ENCODE measurements at places on chromosomes 7 and 10. TPM values are rescaled to one million over a fixed set of nuclear protein-coding genes. Genes with fewer than 3 reads are reported as not detected.

DNA sequence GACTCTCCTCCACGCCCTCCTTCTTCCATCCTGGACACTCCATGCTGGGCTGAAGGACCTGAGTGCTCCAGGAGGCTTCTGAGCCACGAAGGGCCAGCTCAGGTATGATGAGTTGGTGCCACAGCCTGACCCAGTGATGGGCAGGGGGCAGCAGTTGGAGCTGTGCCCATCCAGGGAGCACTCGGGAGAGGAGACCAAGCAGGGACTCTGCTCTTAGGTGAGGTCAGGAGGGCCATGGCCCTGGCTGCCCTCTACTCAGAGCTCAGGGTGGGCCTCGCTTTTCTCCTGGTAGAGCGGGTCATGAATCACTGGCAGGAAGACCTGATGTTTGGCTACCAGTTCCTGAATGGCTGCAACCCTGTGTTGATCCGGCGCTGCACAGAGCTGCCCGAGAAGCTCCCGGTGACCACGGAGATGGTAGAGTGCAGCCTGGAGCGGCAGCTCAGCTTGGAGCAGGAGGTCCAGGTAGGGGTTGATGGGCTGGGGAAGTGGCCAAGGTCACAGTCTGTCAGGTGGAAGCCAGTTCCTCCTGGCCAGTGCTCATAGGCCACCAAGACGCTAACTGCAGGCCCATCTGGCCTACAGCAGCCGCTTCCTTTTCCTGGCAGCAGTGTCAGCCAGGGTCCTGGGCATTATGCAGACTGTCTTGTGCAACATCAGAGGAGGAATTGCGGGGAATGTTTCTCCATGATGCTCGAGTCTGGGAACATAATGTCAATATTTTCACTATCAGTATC is 50.8 kb downstream of the ALOX5 start:
- DNase-seq, result no peak

DNA sequence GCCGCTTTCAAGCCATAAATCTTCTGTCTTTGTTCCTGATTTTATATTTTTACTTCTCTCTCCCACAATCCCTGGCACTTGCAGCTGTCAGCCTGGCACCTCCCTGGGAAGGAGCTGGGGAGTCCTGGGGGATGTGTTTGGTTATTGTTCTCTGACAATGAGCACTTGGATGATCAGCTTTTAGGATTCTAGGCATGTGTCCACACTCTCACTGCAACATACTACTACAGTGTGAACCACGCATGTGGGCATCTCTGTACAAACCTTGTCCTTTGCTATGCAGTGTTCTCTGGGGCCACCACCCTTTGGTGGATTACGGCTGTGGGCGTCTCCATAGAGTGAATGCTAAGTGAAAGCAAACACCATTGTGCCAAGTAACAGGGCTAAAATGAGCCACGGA is 168.4 kb upstream of the KMT2E start:
- DNase-seq, result no peak

DNA sequence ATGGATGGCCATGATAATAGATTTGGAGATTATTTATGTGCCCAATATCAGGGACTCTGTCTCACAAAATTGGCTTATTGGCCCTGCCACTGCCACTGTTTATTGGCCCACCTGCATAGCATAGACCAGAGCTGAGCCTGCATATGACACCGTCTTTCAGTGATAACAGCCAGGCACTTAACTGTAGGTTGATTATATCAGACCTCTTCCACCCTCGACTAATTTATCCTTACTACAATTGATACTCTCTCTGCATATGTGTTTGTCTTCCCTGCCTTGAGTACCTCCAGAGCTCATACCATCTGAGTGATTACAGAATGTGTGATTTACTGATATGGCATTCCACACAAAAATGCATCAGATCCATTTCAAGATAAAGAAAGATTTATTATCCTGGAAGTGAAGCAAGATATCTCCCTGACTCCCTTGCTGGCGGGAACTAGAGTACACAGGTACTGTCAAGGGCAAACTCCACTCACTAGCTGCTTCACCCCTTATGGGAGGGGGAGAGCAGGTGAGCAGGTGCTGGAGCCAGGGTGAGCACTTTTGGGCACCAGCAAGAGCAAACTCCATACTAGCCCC is 13.1 kb upstream of the SAMD9L start:
- DNase-seq, result no peak

GRCh38 chr10:125294109-125294508 is 133.7 kb upstream of the CTBP2 start:
- DNase-seq, result no peak

DNA sequence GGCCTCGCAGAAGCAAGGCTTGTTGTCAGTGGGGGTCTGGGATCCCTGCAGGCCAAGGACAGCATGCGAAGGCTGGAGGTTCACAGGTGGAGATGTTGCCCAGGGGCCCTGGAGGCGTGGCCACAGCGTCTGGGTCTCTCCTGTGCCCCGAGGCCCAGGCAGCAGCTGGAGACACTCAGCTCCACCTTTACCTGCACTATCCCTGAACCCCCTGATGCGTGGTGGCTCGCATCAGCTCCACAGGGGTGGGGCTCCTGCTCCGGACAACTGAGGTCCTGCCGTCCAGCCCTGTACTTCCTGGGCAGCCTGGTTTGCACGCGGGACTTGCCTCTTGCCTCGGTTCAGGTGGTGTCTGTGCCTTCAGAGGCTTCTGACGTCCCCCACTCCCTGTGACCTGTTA is 54.6 kb upstream of the ZNF32 start:
- no peak for DNase-seq

GRCh38 chr7:94324380-94325121 is 70.1 kb upstream of the COL1A2 start:
- no peak for DNase-seq

DNA sequence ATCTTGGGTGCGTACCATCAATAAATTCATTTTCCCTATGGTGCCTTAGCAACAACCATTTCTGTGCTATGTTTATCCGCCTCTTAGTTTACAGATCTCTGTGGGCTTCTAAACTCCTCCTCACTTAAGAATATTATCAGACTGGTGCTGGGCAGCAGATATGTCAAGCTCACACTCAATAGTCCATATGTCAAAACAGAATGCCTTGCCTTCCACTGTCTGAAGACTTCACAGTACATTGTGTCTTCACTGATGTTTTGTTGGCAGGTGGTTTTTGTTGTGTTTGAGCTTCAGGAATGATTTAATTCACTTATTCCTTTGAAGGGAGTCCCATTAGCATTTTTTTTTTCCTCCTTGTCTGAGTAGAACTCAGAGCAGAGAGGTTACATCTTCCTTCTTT is 419.6 kb downstream of the DNAJB9 start:
- DNase-seq, result no peak

DNA sequence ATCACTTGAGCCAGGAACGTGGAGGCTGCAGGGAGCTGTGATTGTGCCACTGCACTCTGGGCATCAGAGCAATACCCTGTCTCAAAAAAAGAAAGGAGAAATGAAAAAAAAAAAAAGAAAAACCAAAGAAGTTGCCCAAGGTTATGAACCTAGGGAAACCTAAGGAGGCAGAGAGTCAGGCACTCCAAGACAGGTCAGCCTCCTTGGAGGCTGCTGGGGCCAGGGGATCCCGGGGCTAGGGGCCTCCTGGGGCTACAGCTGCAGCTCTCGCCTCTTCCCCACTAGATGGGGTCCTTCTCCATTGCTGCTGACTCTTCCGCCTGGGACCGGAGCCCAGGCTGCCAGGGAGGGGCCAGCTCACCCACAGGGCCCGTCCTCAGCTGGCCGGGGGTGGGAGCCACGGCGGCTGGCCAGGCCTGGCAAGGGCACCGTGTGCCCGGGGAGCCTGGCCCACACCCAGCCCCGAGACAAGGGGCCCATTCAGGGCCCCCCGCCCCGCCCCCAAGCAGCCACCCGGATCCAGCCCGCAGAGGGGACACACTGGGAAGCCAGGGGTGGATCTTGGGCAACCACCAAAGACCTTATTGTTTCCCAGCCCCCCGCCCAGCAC is 1.7 kb upstream of the SPACDR start:
- DNase-seq, result no peak

DNA sequence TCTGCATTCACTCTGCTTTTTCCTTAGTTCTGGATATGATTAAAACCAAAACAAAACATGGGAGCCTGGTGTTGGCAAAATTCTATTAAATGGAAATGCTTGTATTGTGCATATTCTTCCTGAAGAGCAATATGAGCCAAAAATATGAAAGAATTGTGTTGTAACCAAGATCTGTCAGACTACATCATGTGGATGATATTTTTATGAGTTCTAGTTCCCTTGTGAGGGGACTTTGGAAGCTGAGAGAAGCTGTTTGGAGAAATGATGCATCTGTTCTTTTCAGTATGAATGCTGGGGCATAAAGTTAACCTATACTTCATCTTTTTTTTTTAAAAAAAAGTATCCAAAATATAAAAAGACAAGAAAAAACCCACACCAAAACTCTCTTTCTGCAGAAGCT is 782.7 kb downstream of the ANKRD7 start:
- DNase-seq, result no peak

DNA sequence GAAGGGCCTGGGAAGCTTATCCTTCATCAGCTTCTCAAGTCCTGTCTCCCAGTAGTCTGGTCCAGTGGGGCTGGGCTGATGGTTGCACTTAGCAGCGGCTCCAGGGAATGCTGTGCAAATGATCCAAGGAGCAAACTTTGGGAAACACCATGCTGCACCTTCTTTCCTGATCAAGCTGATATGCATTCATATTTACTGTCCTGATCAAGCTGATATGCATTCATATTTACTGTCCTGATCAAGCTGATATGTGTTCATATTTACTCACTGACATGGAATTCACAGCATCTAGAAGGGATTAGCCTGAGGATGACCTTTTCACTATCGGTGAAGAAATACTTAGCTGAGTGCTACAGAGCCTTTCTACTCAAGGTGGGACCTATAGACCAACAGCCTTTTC is 330.7 kb downstream of the BMPER start:
- DNase-seq, result no peak

DNA sequence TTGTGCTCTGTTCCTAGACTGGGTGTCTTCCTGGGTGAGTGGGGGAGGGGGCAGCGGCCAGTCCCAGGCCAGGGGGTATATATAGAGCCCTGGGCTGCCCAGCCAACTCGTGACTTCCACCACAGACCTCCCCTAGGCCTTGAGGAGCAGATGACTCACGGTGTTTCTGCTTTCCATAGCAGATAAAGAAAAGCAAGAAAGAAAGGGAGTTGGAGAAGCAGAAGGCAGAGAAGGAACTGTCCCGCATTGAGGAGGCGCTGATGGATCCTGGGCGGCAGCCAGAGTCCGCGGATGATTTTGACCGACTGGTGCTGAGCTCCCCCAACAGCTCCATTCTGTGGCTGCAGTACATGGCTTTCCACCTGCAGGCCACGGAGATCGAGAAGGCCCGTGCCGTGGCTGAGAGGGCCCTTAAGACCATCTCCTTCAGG is 10.1 kb downstream of the CALHM2 start:
- no peak for DNase-seq

GRCh38 chr10:82880776-82881290 is 1005.8 kb downstream of the NRG3 start:
- DNase-seq, result no peak

GRCh38 chr7:37901890-37902524 is 14.6 kb downstream of the SFRP4 start:
- no peak for DNase-seq

DNA sequence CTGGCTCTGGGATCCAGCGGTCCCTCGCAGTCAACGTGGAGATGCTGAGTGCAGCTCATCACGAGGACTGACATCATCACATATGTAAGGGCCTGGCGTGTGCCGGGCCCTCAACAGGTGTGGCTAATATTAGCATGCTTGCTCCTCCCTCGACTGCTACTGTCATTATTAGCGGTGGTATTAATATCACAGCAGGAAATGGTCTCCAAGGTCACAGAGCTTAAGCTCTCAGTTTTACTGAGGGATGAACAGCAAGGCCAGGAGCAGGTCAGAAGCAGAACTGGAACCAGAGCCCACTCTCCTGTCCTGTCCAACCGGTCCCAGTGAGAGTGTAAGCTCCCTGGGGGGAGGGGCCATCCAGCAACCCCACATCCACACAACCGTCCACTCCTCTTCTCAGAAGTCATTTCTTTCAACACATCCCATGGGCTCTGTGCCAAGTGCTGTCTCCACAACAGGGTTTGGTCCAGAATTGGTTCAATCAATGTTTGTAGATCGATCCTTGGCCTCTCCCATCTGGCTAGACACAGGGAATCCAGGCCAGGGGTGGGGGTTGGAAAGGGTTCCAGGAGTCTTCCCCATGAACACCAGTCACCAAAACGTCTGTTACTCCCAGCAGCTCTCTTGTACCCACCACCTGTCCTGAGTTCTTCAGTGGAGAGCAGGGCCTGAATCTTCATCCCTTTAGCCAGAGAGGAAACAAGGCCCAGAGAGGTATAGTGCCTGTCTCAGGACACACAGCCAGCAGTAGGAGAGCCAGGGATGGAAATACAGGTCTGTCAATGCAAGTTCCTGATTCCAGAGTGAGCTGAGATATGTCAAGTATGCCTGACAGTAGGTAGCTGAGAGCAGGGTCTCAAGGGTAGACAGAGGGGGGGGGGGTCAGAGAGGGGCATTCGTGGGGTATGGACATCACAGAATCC is 45.3 kb upstream of the ZMIZ1 start:
- DNase-seq, result no peak

GRCh38 chr7:70884440-70884764 is 247.5 kb upstream of the GALNT17 start:
- no peak for DNase-seq

GRCh38 chr10:16987976-16988610 is 141.5 kb downstream of the CUBN start:
- no peak for DNase-seq

DNA sequence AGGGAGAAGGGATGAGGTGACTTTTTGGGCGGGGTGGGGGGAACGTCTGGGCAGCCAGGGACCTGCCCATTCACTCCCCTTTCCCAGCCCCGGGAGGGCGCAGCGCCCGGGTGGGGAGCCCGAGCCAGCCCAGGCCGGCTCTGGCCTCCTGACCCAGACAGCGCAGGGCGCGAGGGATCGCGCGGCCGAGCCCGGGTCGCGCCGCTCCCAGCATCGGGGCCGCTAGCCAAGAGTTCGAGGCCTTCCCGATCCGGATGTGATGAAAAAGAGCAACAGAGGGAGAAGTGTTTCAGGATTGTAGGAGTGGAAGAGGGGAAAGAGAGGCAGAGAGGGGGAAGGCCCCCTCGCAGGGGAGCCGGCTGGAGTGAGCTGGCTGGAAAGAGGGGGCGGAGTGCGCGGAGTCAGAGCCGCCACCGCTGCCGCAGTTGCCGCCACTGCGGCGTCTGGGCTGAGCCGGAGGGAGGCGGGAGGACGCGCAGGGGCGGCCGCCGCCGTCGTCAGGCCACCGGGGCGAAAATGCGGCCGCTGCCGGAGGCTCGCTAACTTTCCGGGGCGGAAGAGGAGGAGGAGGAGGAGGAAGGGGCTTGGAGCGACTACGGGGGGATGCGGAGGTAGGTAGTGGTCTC is at the start of gene MDFIC:
Gene MDFIC (plus strand): TSS at position 69 of the 626 bp plus-strand sequence. CDS start 940 bp downstream, outside the sequence.
- DNase-seq, result peak; percentile 69

DNA sequence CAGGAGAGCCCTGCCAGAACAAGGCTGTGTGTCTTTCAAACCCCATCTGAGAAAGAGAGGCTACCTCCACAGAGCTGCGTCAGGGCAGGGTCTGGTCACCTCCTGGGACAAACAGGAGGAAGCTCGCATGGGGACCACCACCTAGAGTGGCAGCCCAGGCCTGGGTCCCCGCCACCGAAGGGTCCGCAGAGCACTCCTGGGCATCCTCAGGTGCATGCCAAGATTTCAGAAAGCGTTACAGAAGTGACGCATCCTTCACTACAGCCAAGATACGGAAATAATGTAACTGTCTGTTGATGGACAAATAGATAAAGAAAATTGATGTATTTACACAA is 42.6 kb downstream of the GSDME start:
- no peak for DNase-seq

LMBR1 gene
- 89.5 TPM for total RNA-seq

GPR26 gene
- not detected for total RNA-seq

SFRP5 gene
- total RNA-seq, result 0.81 TPM

VOPP1 gene
- 47.1 TPM for total RNA-seq

SFXN3 gene
- total RNA-seq, result 36.8 TPM

ZNF487 gene
- 9.6 TPM for total RNA-seq

PTF1A gene
- total RNA-seq, result not detected

CRYGN gene
- total RNA-seq, result not detected

PIP gene
- total RNA-seq, result not detected
